ENCODE measurements at places on chromosomes 4 and X. TPM values are rescaled to one million over a fixed set of nuclear protein-coding genes. Genes with fewer than 3 reads are reported as not detected.
A peak's percentile ranks its signal among the peaks of the same experiment; 100 is the strongest.

DNA sequence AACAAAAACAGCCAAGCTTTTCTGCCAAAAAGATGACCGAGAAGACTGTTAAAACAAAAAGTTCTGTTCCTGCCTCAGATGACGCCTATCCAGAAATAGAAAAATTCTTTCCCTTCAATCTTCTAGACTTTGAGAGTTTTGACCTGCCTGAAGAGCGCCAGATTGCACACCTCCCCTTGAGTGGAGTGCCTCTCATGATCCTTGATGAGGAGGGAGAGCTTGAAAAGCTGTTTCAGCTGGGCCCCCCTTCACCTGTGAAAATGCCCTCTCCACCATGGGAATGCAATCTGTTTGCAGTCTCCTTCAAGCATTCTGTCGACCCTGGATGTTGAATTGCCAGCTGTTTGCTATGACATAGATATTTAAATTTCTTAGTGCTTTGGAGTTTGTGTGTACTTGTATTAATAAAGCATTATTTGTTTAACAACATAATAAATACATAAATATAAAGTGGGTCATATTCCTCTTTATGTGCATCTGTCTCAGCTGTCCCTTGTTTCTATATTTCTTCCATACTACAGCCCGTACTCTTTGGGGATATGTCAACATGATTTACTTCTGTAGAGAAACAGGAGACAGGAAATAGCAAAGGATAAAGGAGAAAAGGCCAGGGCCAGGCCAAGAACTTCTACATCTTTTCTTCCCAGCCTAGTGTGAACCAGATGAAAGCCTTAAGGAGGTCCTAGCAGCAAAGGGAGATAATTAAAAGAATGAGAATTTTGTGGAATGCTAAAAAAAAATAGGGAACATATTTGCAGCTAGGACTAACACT lies 667 bp downstream of the PTTG2 start:
- DNase-seq, result no peak

Gene MEPE
- not detected for total RNA-seq

GRCh38 chr4:74536557-74536956 lies 91.6 kb downstream of the AREG start:
- DNase-seq, result no peak

GRCh38 chrX:16765594-16765993 lies 20.7 kb upstream of the TXLNG start:
- DNase-seq, result no peak

DNA sequence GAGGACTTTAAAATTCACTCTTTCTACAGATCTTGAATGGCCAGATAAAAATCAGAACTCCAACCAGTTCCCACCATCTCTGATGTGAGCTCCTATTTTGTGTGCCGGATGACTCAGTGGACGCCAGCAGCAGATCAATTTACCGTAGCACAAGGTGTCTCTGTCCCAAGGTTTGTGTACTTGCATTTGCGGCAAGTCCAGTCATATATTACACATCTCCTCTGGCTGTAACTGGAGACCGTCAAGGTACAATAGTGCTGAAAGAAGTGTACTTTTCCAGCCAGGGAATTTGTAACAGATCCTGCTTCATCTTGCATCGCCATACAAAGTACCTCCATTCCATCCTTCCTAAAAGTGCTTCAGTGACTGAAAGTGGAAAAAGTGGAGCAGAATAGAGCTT lies 108.2 kb upstream of the SORBS2 start:
- no peak for DNase-seq

Gene POLA1
- 31.2 TPM for total RNA-seq

- no peak for DNase-seq
These were observed 180.3 kb upstream of the ATOH1 start for GRCh38 chr4:93648258-93648657.

Gene JCHAIN
- 7.1 TPM for total RNA-seq

DNA sequence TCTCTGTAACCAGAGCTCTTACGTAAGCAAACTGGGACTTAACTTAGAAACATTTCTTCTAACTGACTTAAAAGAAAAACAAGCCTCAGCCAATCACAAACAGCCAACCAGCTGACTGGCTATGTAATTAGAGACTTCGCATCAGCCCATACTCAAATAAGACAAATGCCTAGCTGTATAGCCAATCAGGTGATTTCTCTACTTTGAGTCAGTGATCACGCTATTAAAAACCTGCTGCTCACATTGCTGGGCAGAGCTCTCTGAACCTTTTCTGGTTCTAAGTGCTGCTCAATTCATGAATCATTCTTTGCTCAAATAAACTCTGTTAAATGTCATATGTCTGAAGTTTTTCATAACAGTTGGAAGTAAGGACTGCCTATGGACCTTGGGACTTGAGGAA lies 9.9 kb upstream of the SMIM10L2A start:
- DNase-seq, result no peak

DNA sequence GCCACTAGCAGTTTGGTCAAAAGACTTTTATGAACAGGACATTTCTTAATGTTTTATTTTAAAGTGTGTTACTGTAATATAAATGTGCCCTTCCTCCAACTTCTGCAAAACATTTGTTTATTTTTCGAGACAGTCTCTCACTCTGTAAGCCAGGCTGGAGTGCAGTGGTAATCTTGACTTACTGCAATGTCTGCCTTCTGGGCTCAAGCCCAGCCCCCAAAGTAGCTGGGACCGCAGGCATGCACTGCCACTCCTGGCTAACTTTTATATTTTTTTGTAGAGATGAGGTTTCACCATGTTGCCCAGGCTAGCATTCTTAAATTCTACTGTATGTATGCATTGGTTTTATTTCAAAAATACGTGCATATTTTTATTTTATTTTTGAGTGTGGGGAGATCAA lies 1201.9 kb downstream of the STIM2 start:
- no peak for DNase-seq

Gene RAB9B
- 8.5 TPM for total RNA-seq

- no peak for DNase-seq
These were observed 58.7 kb downstream of the MAD2L1 start for GRCh38 chr4:120007896-120008436.

Gene PLAC8
- 2.6 TPM for total RNA-seq

- no peak for DNase-seq
These were observed 36.5 kb upstream of the LINC00632 start for GRCh38 chrX:140672840-140673731.

- DNase-seq, result peak; percentile 30
These were observed at the start of gene CLCN4 for GRCh38 chrX:10156199-10157031. Gene CLCN4 (plus strand): TSS chrX:10156975. CDS start chrX:10185033, 28,058 bp downstream.

Gene SLC26A1
- 0.07 TPM for total RNA-seq

- DNase-seq, result peak; percentile 27
These were observed 103.5 kb upstream of the NOCT start for GRCh38 chr4:138911909-138912703.

Gene FGB
- 1.1 TPM for total RNA-seq

- no peak for DNase-seq
These were observed 493.5 kb upstream of the PRKX start for GRCh38 chrX:4206941-4207340.

GRCh38 chr4:156931267-156931666 lies 40.3 kb downstream of the PDGFC start:
- no peak for DNase-seq

GRCh38 chr4:87811977-87812376 lies 12.6 kb downstream of the IBSP start:
- no peak for DNase-seq

DNA sequence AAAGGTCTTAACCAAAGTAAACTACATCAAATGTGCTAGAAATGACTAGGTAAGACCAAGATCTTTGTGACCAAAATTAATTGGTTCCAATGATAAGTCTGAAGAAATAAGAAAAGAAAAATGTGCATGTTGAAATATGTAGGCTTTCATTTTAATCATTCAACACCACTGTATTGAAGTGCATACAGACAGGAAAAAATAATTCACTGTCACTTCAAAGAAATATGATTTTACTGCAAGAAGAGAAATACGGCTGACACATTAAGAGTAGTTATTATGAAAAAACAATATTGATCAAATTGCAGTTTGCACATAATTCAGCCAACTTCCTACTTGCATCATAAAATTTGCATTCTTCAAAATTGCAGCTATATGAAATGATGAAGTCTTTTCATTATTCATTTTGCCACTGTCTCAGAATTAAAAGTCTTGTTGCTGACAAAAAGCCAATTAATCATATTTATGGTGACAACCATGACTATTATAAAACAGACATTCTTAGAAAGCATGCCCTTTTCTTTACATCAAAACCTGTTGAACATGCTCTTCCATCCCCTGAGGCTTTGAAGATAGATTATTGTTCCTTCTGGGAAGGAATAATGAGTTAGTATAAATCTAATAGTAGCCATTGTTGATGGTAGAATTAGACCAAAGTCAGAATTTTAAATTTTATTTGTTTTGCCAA lies 405.9 kb upstream of the MAD2L1 start:
- DNase-seq, result no peak

Gene CTSO
- 22.0 TPM for total RNA-seq

DNA sequence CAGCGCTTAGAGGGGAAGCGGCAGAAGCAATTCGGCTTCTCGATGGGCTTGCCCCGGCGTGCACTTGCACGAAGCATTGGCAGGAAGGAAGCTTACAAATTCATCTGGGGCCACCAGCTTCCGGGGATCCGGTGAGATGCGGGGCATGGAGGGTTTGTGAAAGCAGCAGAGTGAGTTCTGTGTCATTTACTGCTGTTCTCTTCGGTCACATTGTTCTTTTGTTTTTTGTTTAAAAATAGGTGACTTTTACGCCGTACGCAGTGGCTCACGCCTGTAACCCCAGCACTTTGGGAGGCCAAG lies 47.0 kb downstream of the ASMT start:
- no peak for DNase-seq

DNA sequence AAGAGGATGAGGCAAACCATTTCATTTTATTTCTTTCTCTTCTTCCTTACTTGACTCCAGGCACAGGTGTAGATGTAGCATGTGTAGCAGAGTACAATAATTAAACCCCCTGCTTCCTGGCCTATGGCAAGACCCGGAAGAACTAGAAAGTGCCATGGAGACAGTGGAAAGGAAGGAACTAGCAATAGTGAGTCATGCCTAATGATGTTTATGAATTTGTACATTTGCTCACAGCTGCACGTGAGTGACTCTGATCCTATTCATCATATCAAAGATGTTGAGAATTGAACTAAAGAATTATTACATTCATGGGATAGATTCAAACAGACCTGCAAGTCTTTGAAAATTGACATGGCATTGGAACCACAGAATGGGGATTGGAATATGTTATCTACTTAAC lies 2233.9 kb upstream of the TENM3 start:
- no peak for DNase-seq

DNA sequence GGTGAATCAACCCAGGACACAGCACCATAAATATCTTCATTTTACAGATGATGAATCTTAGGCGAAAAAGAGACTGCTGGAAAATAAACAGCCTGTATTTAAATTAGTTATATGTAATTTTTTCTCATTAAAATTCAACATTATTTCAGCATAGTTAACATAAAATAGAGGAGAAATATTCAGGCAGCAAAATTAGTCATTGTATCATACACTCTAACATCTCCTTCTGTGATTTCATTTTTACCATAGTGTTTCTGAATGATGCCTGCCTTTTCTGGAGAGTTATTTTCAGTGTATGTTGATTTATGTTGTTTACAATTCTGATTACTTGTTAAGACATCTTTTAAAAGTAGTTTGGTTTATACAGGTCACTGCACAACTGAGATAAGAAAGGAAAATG lies 82.3 kb upstream of the KCNIP4 start:
- no peak for DNase-seq

DNA sequence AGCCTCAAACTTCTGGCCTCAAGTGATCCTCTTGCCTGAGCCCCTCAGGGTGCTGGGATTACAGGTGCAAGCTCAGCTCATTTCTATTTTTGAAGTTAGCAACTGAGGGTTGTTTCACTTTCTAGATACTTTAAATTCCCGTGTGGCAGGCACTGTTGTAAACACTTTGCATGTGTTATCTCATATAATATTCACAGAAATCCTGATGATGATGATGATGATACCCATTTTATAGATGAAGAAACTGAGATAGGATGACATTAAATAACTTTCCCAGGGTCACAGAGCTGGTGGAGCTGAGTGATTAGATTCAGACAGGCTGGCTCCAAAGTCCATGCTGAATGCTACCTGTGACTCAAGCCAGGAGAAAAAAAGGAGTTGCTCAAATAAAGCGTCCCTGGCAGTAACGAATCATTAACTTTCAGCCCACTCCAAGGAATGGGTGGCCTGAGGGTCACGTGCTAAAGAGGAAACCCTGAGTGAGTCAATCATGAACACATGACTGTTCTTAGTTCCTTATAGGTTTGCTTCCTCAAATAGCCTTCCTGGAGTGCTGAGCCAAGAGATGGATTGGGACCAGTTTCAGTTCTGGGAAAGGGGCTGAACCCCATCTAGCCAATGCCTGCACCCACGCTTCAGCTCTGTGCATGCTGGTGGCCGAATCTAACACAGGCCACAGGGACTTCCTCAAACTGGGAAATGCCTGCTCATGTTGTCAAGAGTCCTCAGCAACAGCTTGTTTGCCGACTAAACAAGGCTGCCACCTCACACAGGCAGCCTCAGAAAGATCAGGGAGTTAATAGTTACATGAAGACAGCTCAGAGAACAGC lies 52.8 kb downstream of the RBM47 start:
- peak; percentile 39 for DNase-seq

Gene CXorf65
- total RNA-seq, result not detected

GRCh38 chr4:151538963-151539362 lies 130.0 kb downstream of the FHIP1A start:
- DNase-seq, result no peak

DNA sequence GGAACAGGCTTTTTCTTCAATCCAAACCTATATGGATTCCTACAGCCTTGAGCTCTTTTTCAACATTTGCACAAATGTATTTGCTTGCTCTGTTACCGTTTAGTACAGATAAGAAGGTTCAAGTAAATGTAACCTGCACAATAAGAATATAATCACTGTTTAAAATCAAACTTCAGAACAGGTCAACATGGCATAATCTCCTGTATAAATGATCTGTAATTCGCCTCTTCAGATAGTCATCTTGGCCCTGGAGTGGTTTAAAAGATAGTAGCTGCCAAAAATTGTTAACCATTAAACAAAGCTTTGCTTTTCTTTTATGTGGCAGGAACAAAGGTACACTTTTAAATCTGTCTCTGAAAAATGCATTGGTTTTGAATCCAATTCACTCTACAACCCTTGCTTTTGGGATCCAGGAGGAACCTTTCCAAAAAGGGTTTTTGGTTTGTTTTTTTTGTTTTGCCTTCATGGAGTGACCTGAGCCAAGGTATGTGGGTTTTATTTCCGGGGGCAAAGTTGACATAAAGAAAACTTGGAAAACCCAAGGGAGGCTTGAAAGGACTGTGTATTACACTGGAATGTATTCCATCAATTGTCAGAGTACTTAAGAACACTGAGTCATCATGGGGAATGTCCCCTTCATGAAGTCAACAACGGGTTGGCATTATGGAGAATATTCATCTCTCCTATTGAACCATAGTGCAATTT lies 210.4 kb upstream of the HCCS start:
- no peak for DNase-seq

- DNase-seq, result no peak
These were observed 47.2 kb downstream of the ADRA2C start for GRCh38 chr4:3813151-3814052.

Gene KCND1
- total RNA-seq, result 0.29 TPM

- no peak for DNase-seq
These were observed 32.0 kb upstream of the DCX start for GRCh38 chrX:111443946-111444345.

DNA sequence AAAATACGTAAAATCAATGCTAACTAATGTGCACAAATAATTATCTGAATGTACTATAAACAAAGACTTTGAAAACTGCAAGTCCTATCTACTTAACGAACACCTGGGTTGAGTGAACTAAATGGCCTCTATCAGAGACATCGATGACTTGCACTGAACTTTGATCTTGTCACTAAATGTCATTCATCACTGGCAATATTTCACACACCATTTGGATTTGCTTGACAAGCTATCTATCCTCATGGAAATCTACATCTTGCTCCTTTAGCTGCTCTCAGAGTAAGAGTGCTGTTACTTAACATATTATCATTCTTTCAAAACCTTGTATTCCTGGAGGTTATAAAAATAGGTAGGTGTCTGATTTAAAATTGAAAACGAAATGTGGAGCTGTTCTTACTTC lies 289.3 kb downstream of the TLL1 start:
- DNase-seq, result no peak
